ENCODE measurements at places on chromosomes 4 and X.

DNA sequence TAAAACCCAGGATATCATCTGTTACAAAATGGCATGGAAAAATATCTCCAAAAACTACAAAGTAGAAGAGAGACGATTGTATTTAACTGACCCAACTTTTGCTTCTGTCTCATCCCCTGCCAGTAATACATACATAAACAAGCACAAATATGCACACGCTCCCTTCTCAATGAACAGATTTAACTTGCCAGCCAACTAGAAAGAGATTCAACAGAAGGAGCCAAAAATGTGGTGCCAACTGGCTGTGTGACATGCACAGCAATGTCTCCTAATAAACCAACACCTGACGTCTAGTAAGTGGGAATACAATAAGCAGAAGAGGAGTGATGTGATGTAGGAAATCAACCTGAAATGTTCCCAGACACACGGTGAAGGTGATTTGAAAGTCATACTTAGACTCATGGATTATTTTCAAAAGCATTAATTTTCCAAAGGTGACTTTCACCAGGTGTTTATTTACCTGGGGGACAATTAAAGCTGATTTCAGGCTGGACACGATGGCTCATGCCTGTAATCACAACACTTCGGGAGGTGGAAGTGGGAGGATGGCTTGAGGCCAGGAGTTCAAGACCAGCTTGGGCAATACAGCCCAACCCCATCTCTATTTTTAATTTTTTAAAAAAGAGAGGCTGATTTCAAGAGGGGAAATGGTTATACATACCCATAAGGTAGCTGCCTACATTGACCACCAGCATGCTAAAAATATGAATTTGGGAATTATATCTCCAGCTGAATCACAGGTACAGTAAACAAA lies 33.7 kb downstream of the SH3RF1 start:
- no peak for DNase-seq

DNA sequence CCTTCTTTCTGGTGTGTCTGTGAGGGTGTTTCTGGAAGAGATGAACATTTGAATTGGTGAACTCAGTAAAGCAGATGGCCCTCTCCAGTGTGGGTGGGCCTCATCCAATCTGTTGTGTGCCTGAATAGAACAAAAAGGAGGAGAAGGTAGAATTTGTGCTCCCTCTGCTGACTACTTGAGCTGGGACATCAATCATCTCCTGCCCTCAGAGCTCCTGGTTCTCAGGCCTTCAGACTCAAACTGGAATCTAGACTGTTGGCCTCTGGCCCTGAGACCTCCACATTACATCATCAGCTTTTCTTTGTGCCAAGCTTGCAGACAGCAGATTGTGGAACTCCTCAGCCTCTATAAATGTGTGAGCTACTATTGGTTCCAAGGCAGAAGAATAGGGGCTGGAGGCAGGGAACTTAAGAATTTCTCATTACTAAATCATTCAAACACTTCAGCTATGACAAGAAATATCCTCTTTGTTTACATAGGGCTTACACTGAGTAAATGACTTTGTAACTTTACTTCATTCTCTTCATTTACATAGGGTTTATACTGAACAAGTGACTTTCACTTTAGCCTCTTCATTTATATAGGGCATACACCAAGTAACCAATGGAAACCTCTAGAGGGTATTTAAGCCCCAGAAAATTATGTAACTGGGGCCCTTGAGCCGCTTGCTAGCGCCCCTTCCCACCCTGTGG lies 86.9 kb upstream of the NWD2 start:
- DNase-seq = no peak

DNA sequence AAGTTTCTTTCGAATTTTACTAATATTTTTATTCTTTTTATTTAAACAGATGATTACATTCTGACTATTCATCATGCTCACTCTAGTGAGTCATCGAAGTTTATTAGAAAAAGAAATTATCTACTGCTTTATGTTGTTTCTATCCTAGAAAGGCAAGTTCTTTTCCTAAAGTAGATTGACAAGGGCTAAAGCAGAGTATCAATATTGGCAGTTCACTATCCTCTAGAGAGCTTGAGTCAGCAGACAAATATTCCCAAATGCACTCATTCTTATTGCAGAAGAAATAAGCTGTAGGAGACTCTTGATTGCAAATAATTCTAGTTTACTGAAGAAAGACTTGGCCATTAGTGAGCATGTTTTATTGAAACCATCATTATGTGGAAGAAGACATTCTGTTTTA lies 911.8 kb downstream of the CENPC start:
- DNase-seq = no peak

DNA sequence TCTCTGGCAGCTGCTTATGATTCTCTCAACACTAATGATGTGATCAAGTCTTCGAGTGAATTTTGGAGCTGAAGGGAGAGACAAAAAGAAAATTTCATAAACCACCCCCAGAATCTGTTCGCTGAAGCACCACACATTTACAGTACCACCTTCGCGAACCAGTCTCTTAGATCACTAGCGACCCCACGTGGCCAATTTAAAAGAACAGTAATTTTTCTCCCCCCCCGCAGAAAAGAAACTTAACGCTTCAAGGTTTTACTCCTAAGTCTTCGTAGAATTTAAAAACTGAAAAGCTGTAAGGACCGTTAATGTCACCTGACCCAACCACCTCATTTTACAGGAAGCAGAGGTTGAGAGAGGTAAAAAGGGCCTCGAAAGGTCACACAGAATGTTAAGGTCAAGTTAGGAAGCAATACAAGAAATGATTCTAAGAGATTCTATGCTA lies 187.5 kb downstream of the QDPR start:
- no peak for DNase-seq

DNA sequence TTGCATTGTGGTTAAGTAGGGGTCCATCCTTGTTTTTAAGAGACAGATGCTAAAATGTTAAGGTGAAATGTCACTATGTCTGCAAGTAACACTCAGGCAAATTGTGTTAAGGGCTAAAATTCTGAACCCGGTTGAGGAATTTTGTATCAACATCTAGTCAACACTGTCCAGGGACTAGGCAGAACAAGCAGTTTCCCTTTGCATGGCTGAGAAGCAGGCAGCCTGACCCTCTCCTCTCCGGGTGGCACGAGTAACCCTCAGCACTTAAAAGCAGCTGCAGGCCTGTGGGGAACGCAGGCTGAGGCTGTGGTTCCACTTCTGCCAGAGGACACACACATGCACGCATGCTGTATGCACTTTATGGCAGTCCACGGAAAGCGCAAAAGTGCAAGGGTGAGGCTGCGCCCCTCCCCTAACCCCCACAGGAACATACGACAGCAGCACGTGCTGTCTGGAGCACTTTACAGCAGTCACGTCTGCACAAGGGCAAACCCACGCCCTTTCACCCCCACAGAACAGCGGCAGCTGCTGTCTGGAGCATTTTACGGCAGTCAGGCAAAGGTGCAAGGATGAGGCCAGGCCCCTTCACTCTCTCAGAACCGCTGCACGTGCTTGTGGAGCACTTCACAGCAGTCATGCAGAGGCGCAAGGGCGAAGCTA lies 619 bp upstream of the MPC1L start:
- DNase-seq = peak; percentile 57

- no peak for DNase-seq
Observed at GRCh38 chr4:6023731-6024130, 5.5 kb upstream of the C4orf50 start.

DNA sequence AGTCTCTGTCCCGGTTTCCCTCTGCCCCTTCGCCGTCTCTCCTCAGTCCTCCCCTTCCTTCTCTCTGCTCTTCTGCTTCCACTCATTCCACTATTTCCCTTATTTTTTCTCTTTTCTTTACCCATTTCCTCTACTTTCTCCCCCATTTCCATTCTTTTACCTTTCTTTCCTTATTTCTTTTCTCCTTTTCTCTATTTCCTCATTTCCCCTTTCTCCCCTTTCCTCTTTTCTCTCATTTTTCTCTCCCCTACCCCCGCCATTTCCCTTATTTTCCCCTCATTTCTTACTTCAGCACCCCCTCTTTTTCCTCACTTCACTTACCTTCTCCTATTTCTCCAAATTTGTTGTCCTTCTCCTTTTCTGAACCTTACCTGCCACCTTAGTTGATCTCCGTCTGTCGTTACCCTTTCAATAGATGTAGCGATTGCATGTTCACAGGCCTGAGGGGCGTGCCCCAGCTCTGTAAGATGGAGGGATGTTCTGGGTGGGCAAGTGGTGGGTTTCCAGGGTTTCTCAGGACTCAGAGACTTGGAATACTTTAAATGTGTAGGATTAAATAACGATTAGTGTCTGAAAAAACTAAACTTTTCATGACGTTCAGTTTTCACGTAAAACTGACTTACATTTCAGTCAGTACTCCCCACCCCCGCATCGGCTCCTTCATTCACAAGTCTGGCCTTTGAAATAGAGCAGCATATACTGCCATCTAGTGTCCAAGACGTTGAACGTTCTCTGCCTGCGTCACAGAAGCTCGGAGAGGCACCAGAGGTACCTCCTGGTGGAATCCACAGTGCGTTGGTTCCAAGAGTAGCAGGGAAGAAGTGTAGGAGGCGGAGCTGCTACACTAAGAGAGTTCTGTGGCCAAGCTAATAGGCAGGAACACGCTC lies 641 bp upstream of the NCBP2L start:
- DNase-seq = peak; percentile 78

GRCh38 chr4:55507612-55508011 lies 39.1 kb downstream of the CLOCK start:
- DNase-seq = no peak

- DNase-seq = peak; percentile 32
Observed at GRCh38 chrX:68822641-68823410, 6.0 kb upstream of the EFNB1 start.

DNA sequence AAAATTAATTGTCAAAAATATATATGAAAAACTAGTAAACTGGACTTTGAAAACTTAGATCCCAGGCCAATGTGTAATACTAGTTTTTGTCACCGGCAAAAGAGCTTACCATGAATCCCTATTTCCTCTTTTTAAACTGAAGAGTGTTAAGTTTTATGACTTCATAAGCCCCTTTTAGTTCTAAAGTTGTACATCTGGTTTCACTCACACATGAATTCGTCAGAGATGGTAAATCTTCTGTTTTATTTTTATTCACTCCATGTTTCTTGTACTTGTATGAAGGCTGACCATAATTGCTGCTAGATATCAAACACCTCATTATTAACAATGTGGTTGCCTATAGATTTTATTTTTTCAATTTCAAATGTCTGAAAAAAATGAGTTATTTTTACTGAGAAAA lies 827.9 kb downstream of the PCDH7 start:
- DNase-seq = no peak

GRCh38 chrX:1502241-1502640 lies 34.7 kb downstream of the P2RY8 start:
- DNase-seq = no peak

- DNase-seq = peak; percentile 48
Observed at GRCh38 chrX:155263854-155264628, at the start of gene RAB39B. TSS of gene RAB39B (minus strand) at chrX:155264491. CDS start at chrX:155264288, 203 bp downstream.

- DNase-seq = no peak
Observed at GRCh38 chr4:73589261-73589847, 30.9 kb downstream of the RASSF6 start.

DNA sequence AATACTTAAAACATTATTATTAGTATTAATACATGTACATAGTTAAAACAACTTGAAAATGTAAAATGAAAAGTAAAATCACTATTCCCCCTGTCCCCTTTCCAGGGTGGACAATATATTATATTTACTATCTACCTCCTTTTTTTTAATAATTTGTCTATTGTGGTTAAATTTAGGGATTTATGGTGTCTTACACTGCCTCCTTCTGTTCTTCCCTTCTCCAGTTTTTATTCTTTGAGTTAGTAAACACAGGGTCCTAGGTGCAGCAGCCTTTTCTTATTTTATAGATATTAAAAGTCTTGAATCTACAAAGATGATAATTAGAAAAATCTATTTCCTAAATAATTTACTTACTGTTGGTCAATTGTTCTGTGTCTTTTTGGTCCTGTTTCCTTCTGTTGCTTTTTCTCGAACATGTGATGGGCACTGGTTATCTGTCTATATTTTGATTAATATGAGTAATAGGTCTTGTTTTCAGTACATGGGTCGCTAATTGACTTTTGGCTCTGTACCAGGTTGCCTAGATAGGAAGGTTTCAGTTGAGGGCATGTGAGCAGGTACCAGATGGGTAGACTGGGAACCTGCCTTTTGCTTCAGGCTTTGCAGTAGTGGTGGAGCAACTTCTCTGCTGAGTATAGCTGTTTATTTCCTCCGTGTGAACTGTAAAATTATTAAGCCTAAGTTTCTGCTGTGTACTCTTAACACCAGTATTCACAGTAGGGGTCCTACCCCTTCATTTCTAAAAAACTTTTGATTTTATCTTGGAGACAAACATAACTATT lies 1.1 kb downstream of the NUDT9 start:
- no peak for DNase-seq

DNA sequence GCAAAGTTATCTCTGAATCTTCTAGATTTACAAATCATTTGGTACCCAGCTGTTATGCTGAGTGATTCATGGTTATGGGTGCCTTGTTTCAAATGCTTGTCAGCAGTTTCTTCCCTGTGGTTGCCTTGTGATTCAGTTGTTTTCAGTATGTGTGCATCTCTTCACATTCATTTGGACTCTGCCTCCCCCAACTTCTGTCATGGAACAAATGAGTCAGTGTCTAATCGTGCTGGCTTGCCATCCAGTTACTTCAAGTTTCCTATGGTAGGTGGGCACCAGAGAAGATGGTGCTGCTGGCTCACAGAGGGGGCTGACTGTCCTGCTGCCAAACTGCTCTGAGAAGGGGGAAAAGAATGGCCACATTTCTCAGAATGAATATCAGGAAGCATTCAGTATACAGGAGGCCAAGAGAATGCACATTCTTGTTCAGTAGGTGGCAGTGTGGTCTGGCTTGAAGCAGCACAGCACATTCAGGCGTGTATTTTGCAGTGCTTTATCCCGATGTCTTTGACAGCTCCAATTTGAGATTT lies 260.9 kb downstream of the GLUD2 start:
- DNase-seq = peak; percentile 5

DNA sequence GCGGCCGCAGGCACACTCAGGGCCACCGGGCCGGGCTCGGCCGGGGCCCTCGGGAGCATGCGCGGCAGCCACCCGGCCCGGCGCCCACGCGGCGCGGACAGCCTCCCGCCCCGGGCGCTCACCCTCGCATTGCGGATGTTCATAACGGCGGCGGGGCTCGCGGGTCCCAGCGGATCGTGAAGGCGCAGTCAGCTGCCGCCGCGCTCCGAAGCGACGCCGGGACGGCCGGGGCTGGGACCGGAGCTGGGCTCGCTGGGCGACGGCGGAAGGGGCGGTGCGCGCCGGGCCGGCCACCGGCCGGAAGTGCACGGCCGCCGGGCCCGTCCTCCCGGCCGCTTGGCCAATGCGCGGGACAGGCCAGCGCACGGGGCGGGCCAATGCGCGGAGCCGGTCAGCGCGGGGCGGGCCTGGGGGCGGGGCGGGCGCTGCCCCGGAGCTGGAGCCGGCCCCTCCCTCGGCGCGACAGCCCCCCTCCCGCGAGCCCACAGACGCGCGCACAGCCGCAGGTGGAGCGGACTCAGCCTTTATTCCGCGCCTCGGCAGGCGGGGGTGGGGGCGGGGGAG lies at the start of gene NAA10:
Gene NAA10 (minus strand): TSS at position 276 of the 564 bp plus-strand sequence. CDS start 133 bp downstream, at position 143.
- peak; percentile 74 for DNase-seq

- DNase-seq = no peak
Observed at GRCh38 chrX:76148041-76148665, 24.7 kb upstream of the PBDC1 start.

- no peak for DNase-seq
Observed at GRCh38 chr4:15749001-15749400, 29.1 kb upstream of the CD38 start.

- no peak for DNase-seq
Observed at GRCh38 chr4:100099746-100100145, 90.5 kb downstream of the DDIT4L start.

- DNase-seq = no peak
Observed at GRCh38 chr4:101952985-101953384, 162.5 kb downstream of the BANK1 start.
